ENCODE measurements at places on chromosomes 2 and 18. TPM values are rescaled to one million over a fixed set of nuclear protein-coding genes. Genes with fewer than 3 reads are reported as not detected.
A peak's percentile ranks its signal among the peaks of the same experiment; 100 is the strongest.

DNA sequence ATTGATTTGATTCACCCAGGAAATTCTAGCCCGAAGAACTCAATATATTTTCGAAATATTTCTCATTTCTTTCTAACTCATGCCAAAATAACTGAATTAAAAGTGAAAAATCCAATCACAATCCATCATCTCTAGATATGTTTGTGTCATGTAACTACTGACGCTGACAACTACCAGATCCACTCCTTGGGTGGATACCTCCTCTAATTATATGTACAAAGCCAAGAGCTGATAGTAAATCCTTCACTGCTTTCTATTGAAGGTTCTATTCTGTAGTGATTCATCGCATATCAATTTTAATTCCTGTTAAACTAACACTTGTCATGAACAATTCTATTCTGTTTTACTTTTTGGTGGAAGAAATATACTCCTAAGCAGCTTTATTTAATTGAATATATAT lies 1056.6 kb upstream of the NXPH2 start:
- DNase-seq: no peak

DNA sequence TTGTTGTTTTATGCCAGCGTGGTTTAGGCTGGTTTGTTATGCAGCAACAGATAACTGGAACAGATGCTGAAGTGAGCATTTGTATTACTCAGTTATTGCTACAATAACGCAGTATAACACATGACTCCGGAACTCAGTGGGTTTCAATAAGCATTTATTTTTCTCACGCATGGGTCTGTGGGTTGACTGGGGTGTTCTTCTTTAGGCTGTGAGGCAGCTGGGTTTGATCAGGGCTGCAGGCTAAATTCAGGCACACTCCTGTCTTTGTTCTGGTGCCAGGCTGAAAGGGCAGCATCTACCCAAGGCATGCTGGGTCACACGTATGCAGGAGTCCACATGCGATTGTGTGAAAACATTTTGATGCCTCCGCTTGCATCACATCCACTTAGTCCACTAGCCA lies 3.8 kb upstream of the SLC1A4 start:
- DNase-seq: no peak

DNA sequence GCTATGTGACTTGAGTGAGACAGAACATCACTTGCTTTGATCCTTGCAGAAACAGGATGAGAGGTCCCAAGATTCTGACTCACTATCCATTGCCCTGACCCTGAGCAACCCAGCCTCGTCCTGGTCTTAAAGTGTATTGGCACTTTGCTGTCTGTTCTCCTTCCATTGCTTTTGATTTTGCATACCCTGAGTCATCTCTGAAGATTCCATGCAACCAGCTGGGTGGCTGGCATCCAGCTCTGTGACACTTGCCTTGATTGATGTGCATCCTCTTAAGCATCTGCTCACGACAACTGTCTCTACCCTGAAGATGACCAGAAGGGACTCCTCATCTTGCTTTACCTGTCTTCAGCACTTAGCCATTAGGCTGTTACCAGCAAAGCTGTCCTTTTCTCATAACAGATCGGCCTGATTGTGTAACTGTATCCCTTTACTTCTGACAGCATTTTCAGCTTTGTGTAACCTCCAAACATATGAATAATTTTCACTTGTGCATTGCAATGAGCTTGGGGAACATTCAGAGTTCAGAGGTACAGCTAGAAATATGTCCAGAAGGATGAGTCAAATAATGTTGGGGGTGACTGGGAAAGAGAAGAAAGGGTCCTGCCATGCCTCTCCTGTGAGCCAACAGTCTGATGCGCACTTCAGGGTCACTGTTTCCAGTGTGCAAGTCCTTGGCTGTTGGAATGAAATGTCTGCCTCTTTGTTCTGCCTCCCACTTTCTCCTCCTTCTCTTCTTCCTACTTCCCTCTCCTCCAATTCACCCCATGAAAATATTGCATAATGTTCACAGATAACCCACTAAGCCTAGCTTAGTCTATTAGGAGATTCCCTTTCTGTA lies 249.7 kb upstream of the OSR1 start:
- DNase-seq: no peak

GRCh38 chr2:66470199-66470598 lies 35.3 kb downstream of the MEIS1 start:
- no peak for DNase-seq

- no peak for DNase-seq
Measured at GRCh38 chr2:689237-689636, 12.0 kb upstream of the TMEM18 start.

- no peak for DNase-seq
Measured at GRCh38 chr2:189115126-189115525, 64.4 kb downstream of the COL5A2 start.

GRCh38 chr18:79200546-79201268 lies 131.5 kb downstream of the ATP9B start:
- DNase-seq: peak; percentile 39

DNA sequence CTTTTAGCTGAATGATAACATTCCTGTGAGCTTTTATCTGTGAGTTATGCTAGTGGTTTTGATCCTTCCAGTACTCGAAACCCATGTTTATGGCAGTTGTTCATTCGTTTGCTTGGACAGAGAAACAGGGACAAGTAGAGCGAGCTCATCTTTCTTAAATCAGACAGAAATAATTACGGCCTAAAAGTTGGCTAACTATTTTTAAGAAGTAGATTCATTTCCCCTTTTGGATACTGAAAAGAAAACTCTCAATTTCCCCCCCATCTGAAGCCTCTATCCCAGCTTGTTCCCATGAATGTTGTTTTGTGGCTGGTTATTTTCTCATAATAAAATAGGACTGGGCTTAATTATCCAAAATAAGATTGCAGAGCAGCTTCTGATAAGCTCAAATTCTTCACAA lies 67.1 kb downstream of the ANTXR1 start:
- DNase-seq: no peak

DNA sequence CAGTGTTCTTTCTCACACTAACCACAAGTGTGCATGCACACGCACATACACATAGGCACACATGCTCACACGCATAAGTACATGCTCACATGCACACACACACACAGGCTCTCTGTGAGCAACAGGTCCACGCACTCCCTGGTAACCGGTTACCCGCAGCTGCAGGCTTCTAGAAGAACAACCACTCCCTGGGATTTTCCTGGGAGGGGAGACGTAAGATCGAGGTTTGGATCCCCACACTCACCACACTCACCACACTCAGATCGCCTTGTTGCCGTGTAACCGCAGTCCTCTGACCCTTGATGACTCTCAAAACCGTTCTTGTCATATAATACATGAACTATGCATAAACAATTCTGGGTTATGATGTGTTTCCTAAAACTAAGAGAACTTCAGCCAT lies 42.2 kb downstream of the TTC32 start:
- DNase-seq: no peak

GRCh38 chr2:85444629-85445172 lies 26.2 kb downstream of the SH2D6 start:
- DNase-seq: no peak

DNA sequence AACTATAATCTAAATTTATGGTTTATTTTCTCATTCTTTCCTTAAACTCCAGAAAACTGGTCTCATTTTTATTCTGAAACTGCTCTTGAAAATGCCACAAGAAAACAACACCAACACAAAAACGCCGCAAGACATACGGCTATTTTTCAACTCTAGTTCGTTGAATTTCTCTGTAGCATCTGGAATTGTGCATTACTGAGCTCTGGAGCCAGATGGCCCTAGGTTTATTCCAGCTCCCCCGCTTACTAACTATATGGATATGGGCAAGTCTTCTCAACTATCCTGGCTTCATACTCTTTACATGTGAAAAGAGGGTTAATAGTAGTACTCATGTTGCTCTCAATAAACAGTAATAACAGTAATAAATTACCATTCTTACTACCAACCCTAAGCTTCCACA lies 19.9 kb downstream of the FAM98A start:
- DNase-seq: no peak

- no peak for DNase-seq
Measured at GRCh38 chr2:40879305-40879704, 427.4 kb upstream of the SLC8A1 start.

- no peak for DNase-seq
Measured at GRCh38 chr2:21591926-21592325, 468.2 kb downstream of the TDRD15 start.

DNA sequence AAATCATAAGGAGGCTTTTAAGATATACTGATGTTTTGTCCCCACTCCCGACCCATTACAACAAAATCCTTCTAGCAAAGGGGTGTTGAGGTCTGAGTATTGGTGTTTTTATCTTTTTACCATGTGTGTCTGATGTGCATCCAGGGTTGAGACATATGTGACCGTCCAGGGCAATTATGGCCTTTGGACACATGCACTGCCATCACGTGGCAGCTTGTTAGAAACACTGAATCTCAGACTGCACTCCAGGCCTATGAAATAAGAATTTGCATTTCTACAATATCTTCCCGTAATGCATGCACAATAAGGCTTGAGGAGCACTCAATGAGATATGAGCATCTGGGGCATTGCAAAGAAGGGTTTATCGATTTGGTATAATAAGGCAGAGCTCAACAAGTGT lies 235.1 kb upstream of the ZNF804A start:
- DNase-seq: no peak

- DNase-seq: no peak
Measured at GRCh38 chr2:182915369-182916326, 49.2 kb upstream of the FRZB start.

DNA sequence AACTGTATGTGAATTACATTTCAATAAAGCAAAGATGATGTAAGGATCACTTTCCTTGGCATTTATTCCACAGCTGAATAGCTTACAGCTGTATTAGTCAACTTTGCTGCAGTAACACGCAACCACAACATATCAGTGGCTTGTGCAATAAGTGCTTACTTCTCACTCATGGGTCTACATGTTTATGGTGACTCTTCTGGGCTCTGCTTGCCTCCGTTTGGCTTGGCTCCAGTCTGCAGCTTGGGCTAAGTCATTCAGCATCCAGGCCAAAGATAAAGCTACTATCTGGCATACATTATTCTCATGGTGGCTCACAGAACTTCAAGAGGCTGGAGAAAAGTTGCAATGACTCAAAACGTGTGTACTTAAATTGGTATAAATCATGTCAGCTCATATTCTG lies 355.0 kb downstream of the RNF144A start:
- DNase-seq: no peak

- DNase-seq: no peak
Measured at GRCh38 chr2:12397854-12398253, 318.9 kb upstream of the TRIB2 start.

- no peak for DNase-seq
Measured at GRCh38 chr2:129144082-129144791, 825.6 kb upstream of the HS6ST1 start.

DNA sequence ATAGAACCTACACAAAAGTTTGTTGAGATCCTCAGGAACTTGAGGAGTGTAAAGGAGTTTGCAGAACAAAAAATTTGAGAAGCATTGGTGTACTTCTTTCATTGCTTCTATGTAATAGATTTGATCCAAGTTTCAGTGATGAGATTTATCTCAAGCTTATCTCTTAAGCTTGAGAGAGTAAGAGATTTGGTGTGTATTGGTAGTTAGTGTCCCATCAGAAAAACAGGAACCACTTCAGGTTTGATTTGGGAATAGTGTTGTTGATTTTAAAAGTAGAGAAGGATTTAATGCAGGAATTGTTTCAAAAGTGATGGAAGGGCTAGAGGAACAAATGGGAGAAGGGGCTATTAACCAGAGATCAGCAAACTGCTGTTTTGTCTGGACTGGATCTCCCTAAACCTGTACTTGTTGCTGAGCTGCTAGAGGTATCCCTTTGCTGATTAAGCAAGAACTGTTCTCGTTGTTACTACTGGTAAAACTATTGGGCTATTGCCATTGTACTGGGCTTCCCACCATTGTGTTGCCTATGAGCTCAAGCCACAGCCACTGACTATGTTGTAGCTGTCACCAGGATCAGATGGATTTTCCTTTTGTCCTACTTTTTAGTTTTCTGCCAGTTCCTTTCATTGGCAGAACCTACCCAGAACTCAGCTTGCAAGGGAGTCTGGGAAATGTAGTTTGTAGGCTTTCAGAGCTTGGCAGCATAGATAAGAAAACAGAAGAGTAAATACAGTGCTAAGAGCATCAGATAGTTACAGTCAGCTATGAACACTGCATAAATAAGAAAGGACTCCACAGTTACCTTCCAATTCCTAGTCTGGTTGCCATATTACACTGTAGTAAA lies 39.3 kb downstream of the RAB10 start:
- DNase-seq: no peak

- no peak for DNase-seq
Measured at GRCh38 chr18:78528411-78529258, 451.0 kb upstream of the SALL3 start.

GRCh38 chr2:17184512-17184911 lies 333.7 kb downstream of the RAD51AP2 start:
- DNase-seq: no peak

DNA sequence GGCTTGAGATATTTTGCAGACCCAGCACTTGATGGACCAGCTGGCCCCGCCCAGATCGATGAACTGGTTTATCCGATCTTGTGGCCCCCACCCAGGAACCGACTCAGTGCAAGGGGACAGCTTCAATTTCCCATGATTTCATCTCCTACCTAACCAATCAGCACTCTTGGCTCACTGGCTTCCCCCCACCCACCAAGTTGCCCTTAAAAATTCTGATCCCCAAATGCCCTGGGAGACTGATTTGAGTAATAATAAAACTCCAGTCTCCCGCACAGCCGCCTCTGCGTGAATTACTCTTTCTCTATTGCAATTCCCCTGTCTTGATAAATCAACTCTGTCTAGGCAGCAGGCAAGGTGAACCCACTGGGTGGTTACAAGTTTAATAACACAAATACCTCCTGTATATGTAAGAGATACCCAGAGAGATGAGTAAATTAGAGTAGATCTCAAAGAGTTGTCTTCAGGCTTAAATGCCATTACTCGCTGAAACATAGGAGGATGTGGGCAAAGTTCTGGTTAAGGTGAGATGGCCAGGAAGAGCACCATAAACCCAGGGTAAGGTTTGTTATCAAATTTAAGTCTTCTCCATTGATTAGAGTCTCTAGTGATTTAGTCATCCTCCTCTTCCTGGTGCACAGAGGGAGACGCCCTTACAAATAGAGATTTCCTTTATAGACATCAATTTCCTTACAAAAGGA lies 222.8 kb downstream of the ARL4C start:
- no peak for DNase-seq

Gene CRYBA2
- not detected for total RNA-seq

Gene RANBP2
- 47.4 TPM for total RNA-seq

Gene LINC00305
- not detected for total RNA-seq

Gene CKAP2L
- total RNA-seq: not detected

Gene ASTL
- not detected for total RNA-seq

Gene TMEM214
- 71.4 TPM for total RNA-seq

Gene HMSD
- total RNA-seq: 0.87 TPM

Gene TMEM163
- not detected for total RNA-seq

Gene MAB21L4
- not detected for total RNA-seq

Gene BOLA3
- total RNA-seq: 27.8 TPM

Gene CD8B
- total RNA-seq: not detected

Gene RFX8
- 5.1 TPM for total RNA-seq

Gene PKDCC
- 199 TPM for total RNA-seq

Gene CCDC93
- total RNA-seq: 27.4 TPM

Gene GAD1
- 1.2 TPM for total RNA-seq

Measured in tibial nerve (tissue), 4 donors.